Activated naive CD4-positive, alpha-beta T cell treated with Interleukin-2 at 50 U/mL for 16 hours (primary cell): ENCODE measurements at places on chromosomes 7 and 10.

DNA sequence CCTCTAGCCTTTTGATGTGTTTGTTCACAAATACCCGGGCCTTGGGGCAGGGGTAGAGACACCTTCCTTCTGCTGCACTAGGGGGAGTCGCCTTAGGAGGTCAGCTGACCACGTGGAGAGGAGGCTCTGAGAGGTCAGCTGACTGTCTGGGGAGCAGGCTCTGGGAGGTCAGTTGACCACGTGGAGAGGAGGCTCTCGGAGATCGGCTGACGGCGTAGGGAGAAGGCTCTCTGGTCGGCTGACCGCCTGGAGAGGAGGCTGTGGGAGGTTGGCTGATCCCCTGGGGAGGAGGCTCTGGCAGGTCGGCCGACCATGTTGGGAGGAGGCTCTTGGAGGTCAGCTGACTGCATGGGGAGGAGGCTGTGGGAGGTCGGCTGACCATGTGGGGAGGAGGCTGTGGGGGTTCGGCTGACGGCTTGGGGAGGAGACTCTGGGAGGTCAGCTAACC lies 59.6 kb upstream of the LYZL1 start:
- no peak for DNase-seq

DNA sequence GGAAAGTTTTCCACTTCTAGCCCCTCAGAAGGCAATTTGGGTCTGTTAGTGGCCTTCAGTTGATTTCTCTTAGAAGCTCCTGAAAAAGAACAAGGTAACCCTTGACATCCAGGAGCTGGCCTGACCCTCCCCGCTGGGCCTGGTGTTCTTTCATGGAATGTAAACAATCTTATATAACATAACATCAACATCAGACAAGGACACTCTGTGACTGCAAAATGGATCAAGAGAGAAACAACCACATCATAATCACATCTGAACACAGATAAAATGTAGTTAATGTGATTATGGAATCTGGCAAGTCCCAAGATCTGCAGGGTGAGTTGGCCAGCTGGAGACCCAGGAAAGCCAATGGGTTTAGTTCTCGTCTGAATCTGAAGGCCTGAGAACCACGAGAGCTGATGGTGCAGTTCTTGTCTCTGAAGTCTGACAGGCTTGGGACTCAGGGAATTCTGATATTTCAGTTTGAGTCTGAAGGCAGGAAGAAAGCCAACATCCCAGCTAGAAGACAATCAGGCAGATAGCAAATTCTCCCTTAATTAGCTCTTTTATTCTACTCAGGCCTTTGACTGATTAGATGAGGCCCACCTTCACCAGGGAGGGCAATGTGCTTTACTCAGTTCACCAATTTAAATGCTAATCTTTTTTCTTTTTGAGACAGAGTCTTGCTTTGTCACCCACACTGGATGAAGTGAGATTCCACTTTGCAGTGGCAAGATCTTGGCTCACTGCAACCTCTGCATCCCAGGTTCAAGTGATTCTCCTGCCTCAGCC lies 91.4 kb upstream of the NAMPT start:
- no peak for DNase-seq

DNA sequence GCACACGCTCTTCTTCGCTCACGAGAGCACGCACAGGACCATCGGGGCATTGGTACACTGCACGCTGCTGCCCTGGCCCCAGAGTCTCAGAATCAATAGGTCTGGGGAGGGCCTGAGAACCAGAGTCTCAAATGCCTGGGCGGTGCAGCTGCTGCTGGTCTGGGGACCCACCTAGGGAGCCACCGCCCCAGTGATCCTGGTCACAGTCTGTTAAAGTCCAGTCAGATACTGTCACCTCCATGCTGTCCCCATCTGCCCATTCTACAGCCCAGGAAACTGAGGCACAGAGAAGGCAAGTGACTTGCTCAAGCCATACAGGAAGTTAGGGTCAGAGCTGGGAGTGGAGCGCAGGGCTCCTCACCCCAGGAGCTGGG lies 38.0 kb downstream of the ZCCHC24 start:
- DNase-seq: no peak

DNA sequence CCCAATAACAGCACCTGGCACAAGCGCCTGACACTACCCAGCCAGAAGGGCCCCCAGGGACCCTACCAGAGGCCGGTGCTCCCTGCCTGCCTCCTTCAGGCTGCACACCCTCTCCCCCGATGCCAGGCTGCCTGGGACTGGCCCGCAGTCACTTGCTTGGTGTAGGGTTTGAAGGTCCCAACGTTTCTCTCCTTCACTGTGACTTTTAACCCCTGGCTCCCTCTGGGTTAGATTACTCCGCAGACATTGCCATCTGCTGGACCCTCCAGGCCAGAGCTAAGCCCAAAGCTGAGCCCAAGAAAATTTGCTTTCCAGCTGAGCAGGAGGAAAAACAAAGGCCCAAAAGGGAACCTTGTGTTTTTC lies 6.9 kb downstream of the CDHR1 start:
- no peak for DNase-seq

DNA sequence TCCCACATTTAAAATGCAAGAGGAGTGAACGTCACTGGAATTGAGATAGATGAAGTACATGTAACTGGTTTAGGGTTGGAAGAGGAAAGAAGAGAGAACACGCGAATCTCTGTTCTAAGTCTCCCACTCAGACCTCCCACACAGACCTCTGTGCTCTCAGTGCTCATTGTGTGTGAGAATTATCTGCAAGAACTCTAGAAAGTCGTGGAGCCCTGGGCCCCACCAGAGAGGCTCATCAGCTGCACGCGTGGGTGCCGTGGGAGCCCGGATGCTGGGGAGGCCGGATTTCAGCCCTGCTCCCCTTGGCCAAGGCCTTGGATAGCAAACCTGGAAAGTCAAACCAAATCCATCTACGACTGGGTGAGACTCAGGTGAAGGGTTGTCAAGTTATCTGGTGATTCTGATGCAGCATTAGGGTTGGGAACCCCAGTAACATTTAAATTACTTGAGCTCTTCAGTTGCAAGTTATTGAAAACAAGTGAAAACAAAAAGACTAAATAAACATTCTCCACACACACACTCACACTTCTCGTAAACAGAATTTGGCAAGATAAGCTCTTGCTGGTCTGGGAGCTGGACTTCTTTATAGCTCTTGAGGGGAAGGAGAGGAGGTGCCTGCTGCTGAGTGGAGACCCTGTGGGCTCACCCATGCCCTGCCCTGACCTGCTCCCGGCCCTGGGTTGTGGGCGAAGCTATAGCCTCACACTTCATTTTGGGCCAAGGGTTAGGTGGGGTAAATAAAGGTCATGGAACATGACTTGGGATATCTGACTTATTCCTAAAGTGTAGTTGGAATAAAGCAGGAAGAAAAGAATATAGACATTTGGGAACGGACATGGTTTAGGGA lies 250.3 kb downstream of the ADARB2 start:
- no peak for DNase-seq

GRCh38 chr7:50728184-50728583 lies 54.5 kb downstream of the GRB10 start:
- DNase-seq: no peak

GRCh38 chr7:101586906-101587677 lies 42.0 kb downstream of the MYL10 start:
- no peak for DNase-seq
